ENCODE measurements at places on chromosomes 5 and 9.

DNA sequence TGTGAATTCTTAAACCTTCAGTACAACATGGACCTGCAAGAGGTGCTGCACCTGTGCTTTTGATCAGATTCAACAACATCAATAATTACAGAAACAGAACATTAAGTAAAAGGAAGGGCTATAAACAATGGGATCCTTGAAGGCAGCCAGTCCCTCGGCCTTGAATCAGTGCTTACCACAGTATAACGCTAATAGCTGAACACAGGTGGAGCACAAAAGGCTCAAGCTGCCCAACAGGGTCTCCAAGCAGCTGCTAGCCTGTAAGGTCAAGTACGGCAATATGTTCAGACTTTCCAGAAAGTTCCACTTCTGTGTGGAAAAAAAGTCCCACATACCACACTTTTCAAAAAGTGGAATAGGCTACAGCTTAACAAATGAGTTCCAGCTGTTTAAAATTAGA is 61.9 kb upstream of the ITGA1 start:
- no peak for DNase-seq

- no peak for DNase-seq
These were observed 6.9 kb upstream of the NIPSNAP3A start for GRCh38 chr9:104740621-104741020.

DNA sequence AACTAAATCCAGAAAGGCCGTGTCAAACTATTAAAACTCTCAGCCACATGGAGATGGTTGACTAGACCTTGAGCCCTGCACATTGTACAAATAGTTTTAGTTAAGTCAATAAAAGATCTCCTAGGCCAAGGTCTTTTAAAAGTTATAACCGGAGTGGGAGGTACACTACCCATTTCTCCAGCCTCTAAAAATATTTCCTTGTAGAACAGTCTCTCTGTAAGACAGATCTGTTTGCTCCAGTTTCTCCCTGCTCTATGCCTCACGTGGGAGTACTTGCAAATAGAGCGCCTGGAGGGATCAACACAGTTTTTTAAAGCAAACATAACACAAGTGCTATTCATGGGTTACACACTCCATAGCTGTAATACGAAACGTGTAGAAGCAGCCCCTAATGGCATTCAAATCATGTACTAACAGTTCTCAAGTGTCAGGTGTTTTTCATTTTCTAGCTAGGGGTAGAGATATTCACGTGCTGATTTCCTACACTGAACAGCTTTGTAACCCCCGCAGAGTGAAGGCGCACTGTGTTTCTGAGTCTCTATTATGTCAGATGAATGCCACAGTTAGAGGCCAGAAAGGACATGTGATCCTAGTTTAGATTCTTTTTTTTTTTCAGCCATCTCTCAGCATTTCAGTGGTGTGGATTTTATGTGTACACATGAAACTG is 703.4 kb upstream of the GRAMD2B start:
- no peak for DNase-seq

DNA sequence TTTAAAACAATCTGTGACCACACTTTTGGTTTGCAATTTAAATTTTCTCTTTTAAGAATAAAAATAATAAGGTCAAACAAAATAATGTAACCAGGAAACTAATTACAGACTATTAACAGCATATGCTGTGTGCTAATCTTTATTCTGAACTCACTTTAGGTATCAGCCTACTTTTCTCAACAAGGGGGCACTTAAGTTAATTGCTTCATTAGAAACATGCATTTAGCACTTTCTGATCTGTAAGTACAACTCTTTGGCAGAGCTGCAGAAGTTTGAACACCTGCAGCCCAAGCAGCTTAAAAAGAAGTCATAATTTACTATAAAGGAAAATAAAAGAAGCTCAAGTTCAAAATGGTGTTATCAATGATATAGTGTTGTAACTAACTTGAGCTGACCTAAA is 21.7 kb downstream of the XRCC4 start:
- no peak for DNase-seq

- no peak for DNase-seq
These were observed 14.7 kb downstream of the NDUFS4 start for GRCh38 chr5:53575101-53575500.

Data from SIG-M5 (cell line).